Stimulated activated CD8-positive, alpha-beta memory T cell treated with anti-CD3 and anti-CD28 coated beads, Interleukin-15, amount 100 ng/mL, for 4 hours (primary cell): ENCODE measurements at places on chromosomes 1 and 21.

DNA sequence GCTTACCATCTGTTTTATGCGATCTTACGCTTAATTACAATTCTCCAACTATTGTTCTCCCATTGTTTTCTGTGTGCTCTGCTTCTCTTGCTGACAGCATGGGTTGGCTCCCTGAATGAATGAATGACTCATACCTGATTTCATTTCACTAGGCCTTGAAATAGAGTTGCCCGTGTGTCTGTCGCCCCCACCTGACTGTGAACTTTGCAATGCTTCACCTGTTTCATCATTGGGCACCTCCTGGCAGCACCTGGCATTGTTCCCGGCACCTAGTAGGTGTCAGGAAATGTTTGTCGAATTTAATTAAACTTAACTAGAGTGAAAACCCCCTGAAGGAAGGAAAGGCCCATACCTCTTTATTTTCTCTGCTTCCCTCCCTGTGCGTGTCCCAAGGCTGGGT is 120.5 kb upstream of the KLHDC7A start:
- no peak for DNase-seq

- DNase-seq = no peak
Measured at GRCh38 chr1:30323841-30324240, 399.5 kb downstream of the MATN1 start.

GRCh38 chr1:160863061-160863773 is 530 bp upstream of the CD244 start:
- DNase-seq = no peak

- no peak for DNase-seq
Measured at GRCh38 chr1:1427106-1427819, 6.2 kb upstream of the ANKRD65 start.

DNA sequence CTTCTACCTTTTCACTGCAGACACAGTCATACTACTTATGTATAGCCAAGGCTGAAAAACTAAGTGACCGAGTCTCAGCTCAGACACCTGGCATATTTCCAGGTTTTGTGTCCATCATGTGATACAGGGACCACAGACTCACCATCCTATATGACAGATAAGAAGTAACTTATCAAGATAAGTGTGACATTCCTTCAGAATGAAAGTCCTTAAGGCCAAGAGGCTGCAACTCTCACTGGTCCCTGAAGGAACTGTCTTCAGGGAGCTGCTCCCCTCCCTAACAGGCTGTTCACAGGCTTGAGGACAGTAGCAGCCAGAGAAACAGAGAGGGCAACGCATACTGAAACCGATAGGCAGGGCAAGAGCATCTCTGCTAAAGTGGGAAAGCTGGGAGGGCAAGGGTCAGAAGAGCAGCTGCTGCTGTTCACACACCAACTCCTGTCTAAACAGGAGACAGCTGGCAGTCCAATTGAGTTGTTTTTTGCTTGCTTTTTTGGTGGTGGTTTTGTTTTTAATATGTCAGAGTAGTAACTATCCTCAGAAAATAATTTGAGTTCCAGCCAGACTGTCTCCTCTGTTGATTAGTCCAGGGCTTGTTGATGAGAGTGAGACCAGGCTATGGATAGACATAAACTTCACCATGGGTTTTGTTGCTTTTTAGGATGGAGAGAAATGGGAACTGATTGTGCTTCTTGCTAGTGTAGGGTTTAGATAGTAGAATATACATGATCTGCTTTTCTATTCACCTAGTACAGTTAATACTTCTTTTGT is 67.7 kb downstream of the MACF1 start:
- DNase-seq = no peak
